Large intestine (tissue), 12 donors: ENCODE measurements at places on chromosomes 5 and 9.

- H3K36me3 ChIP-seq, result no peaks in the 10 kb centered on the region
- peaks cover 3% of the 10 kb centered on the region for H3K27me3 ChIP-seq
These were observed 39.7 kb downstream of the PLPP7 start for GRCh38 chr9:131329241-131329641.

DNA sequence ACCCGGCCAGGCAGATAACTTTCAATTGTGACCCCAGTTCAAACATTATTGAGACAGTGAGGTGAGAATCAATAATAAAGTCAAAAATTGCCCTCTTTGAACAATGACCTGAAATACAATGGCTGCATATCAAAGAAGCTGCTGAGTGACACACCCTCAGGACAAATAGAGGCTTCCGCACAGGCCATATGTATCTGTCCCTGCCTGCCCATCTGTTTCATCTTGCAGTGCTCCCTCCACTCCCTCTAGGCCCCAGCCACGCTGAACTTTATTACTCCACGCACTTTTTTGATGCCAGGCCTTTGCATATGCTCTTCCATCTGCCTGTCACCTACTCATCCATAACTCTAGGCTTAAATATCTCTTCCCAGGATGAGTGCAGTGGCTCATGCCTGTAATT, 15.9 kb upstream of the PFDN1 start:
- H3K4me1 ChIP-seq, result no peaks in the 10 kb centered on the region
- no peak overlapping the region for H3K4me3 ChIP-seq
- H3K27me3 ChIP-seq, result no peaks in the 10 kb centered on the region
- peak; percentile 32 for DNase-seq
- no peaks in the 10 kb centered on the region for H3K36me3 ChIP-seq

DNA sequence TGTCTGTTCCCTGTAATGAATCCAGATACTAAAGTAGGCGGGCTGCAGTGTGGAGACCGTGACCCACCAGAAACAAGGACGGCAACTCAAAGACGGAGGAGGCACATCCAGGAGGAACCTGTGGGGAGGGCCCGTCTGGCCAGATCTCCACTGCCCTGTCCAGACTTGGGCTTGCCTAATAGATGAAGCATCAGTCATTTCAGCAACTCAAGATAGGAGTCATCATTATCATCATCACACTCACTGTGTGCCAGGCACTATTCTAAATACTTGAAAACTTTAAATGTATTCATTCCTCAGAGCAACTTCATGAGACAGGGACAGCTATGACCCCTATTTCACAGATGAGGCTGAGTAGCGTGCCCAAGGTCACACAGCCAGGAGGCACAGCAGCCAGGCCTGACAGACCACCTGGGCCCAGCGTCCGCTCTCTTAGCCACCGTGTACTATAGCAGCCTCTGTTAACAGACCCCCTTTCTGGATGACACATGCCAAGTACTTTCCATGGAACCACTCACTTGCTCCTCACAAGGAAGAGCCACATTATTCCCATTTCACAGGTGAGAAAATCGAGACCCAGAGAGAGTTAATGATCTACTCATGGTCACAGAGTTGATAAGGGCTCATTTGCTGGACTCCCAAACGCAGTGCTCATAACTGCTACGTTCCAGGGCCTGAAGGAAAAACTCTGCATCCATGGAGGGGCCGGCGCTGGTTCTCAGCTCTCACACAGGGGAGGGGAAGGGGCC, 4.9 kb upstream of the IL4 start:
- DNase-seq, result no peak
- H3K27me3 ChIP-seq, result no peaks in the 10 kb centered on the region
- peaks cover 46% of the 10 kb centered on the region for H3K4me1 ChIP-seq
- no peak overlapping the region for H3K4me3 ChIP-seq
- H3K27ac ChIP-seq, result no peak overlapping the region

DNA sequence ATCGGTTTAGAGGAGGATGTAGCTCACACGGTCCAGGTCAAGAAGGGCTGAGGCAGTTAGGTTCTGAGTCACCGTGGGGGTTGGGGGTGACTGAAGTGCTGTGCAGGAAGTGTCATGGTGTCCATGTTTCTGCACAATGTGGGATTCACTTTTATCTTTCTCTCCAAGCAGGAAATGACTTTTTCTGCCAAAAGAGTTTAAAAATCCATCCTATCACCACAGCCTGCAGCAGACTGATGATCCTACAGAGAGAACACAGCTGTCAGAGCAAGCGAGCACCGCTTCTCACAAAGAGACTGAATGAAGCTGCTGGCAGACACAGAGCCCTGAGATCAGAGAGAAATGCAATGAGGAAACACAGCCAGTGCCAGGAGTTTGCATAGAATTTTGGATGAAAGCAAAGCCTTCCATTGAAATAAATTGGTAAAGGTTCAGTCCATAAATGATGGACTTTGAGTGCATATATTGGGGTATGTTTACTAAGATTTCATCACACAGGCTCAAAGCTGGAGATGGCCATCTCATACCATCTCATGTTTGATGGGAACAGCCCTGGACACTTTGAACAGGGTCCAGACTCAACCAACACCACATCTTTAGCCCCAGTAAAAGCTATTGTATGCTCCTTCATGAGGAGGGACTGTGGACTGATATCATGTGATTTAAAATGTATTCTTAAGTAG, 213.9 kb upstream of the FBXL7 start:
- no peaks in the 10 kb centered on the region for H3K36me3 ChIP-seq
- peak; percentile 37 for DNase-seq
- no peaks in the 10 kb centered on the region for H3K27me3 ChIP-seq
- H3K27ac ChIP-seq, result no peak overlapping the region
- no peaks in the 10 kb centered on the region for H3K4me1 ChIP-seq

GRCh38 chr9:27645161-27645840, 72.0 kb upstream of the C9orf72 start:
- no peak overlapping the region for H3K27ac ChIP-seq
- no peak overlapping the region for H3K4me3 ChIP-seq
- DNase-seq, result no peak
- no peaks in the 10 kb centered on the region for H3K27me3 ChIP-seq

DNA sequence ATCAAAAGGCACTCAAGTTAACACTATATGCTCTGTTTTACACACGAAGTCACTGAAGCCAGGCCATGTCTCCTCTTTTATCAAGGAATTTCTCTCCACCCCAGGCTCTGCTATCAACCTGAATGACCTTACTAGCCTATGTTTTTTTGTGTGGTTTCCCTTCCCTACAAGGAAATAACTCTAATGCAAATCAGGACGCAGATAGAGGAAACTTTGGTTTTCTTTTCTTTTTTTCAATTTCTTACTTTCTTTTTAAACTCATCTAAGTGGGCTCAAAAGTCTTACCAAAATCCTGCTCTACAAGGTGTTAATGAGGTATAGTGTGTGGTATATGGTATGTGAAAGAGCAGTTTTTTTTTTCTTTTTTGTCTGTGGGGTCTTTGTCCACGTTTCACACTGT, 5.5 kb upstream of the SLC46A2 start:
- no peak for DNase-seq
- no peaks in the 10 kb centered on the region for H3K36me3 ChIP-seq
- no peaks in the 10 kb centered on the region for H3K4me1 ChIP-seq
- H3K27me3 ChIP-seq, result peaks cover 23% of the 10 kb centered on the region
- H3K27ac ChIP-seq, result no peak overlapping the region

DNA sequence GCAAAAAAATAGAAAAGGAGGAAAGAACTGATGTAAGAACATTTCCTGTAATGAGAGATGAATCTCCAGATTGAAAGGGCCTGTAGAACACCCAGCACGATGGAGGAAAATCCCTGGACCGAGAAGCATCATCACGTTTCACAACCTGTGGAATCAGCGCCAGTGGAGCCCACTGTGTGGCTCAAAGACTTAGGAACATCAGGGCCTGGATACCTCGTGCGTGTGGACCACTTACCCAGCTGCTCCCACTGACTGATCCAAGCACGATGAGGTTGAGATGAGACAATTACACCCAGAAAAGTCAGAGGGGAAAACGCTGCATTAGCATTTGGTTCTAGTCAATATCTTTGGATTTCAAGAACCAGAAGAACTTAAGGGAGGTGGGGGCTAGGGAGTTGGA, 224.6 kb downstream of the SYK start:
- no peak overlapping the region for H3K27ac ChIP-seq
- no peak overlapping the region for H3K4me3 ChIP-seq
- no peaks in the 10 kb centered on the region for H3K4me1 ChIP-seq
- no peak for DNase-seq
- H3K36me3 ChIP-seq, result no peaks in the 10 kb centered on the region

DNA sequence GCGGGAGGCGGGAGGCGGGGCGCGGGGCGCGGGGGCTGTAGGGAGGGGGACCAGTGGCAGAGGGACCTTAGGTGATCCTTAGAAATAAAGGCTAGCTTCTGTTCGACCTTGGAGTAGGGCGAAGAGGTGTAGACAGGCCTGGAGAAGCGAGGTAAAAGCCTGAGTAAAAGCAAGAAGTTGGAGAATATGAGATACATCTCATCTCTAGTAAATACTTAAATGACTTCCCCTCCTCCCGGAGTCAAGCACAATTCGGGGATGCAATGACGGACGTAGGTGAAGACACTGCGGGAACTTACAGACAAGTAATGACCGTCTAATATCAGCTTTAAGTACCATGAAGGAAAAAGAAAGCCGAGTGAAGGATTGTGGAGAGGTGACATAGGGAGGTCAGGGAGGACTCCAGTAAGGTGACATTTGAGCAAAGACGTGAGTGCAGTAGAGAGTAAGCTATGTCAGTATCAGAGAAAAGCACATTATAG, 466 bp downstream of the SMC2 start:
- H3K27ac ChIP-seq, result no peak overlapping the region
- H3K27me3 ChIP-seq, result no peaks in the 10 kb centered on the region
- no peaks in the 10 kb centered on the region for H3K36me3 ChIP-seq

DNA sequence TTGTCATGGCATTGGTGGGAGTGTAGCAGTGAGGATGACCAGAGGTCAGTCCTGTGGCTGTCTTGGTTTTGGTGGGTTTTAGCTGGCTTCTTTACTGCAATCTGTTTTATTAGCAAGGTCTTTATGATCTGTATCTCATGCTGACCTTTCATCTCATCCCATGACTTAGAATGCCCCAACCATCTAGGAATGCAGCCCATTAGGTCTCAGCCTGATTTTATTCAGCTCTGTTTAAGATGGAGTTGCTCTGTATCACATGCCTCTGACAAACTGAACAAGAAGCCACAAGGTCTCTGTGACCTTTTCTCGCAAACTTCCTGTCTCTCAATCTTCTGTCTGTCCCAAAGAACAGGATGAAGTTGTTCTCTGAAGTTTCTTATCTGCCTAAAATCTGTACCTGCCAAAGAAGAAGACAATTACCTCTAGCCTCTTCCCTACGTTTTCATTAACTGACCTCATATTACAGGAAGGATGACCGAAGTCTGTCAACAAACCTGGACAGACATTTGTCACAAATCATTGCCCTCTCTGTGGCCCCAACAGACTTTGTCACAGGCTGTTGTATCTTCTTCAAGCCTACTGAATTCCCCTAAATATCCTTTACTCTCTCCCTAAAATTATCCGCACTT, 284.2 kb upstream of the SEMA6A start:
- peaks cover 23% of the 10 kb centered on the region for H3K27me3 ChIP-seq
- DNase-seq, result no peak
- no peaks in the 10 kb centered on the region for H3K36me3 ChIP-seq
- H3K4me3 ChIP-seq, result no peak overlapping the region
- H3K27ac ChIP-seq, result no peak overlapping the region
- no peaks in the 10 kb centered on the region for H3K4me1 ChIP-seq

GRCh38 chr5:6899221-6899620, 186.0 kb downstream of the TENT4A start:
- no peaks in the 10 kb centered on the region for H3K36me3 ChIP-seq
- H3K27me3 ChIP-seq, result no peaks in the 10 kb centered on the region
- no peak overlapping the region for H3K27ac ChIP-seq
- no peaks in the 10 kb centered on the region for H3K4me1 ChIP-seq
- H3K4me3 ChIP-seq, result no peak overlapping the region
- no peak for DNase-seq

- no peak for DNase-seq
- H3K36me3 ChIP-seq, result no peaks in the 10 kb centered on the region
- no peaks in the 10 kb centered on the region for H3K27me3 ChIP-seq
These were observed 53.1 kb downstream of the MAP1B start for GRCh38 chr5:72160329-72160728.

GRCh38 chr5:54257366-54258118, 52.8 kb downstream of the ARL15 start:
- DNase-seq, result no peak
- H3K4me3 ChIP-seq, result no peak overlapping the region
- no peak overlapping the region for H3K27ac ChIP-seq
- no peaks in the 10 kb centered on the region for H3K27me3 ChIP-seq
- H3K36me3 ChIP-seq, result no peaks in the 10 kb centered on the region
- H3K4me1 ChIP-seq, result peaks cover 4% of the 10 kb centered on the region

DNA sequence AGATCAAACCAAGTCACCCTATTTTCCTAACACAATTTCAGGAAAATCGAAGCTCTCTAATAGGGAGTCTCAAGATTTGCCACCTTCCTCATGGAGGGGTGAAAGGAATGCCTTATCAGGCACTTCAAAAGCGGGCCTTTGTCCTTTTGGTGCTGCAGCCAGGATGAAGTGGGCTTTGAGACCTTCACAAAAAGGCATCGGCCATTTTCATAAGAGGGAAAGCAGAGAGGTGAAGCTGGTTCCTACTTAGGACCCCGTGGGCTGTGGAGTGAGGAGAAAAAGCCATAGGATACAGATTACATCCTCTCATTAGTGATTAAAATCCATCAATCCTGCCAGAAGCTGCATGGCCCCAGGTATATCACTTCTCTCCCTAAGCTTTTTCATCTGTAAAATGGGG, 859 bp downstream of the CDKN2AIPNL start:
- no peak for DNase-seq
- H3K27me3 ChIP-seq, result no peaks in the 10 kb centered on the region
- H3K4me3 ChIP-seq, result peak overlapping the region; percentile 88
